Left renal cortex interstitium (tissue), 4 donors: ENCODE measurements at places on chromosomes 13 and 19. TPM values are rescaled to one million over a fixed set of nuclear protein-coding genes. Genes with fewer than 3 reads are reported as not detected.
A peak's percentile ranks its signal among the peaks of the same experiment; 100 is the strongest.

DNA sequence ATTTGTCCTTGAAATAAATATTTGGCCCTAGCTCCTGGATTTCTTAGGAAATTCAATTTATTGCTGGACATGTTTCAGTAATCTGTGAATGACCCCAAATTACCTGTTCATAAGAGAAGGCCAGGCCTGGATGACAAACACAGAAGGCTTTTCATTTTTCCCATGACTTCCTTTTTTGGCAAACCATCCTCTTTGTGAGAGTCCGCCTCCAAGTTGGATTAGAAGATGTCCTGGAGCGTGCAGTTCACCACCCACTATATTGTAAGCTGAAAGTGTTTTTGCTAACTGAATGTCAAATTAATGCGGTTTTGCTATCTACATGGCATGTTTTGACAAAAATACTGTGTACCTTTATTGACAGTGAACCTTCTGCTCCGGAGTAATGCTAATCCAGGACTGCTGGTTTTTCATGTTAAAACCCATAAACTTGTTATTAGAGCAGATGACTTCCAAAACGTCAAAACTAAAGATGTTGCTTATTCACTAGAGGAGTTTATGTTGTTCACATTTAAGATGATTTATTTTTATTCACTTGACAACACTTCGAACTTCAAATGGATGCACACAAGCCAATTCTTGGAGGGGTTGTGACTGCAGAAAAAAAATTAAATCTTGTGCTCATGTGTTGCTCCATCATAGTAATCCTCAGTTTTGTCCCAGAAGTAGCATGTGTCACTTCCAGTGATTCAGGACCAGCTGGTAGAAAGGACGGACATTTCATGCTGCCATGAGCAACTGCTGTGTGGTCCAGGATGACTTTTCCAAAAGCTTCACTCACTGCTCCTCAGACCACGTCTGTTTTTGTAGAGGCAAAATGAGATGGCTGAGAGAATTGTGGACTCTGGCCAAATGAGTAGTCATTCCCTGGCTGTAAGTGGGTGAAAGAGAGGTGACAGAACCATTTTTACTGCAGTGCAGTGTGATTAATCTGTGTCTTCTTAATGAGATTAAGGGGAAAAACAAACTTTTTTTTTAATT, 71.0 kb downstream of the ITGBL1 start:
- DNase-seq: no peak

- DNase-seq: no peak
These were observed 21.2 kb upstream of the DOCK9 start for GRCh38 chr13:98998831-98999638.

DNA sequence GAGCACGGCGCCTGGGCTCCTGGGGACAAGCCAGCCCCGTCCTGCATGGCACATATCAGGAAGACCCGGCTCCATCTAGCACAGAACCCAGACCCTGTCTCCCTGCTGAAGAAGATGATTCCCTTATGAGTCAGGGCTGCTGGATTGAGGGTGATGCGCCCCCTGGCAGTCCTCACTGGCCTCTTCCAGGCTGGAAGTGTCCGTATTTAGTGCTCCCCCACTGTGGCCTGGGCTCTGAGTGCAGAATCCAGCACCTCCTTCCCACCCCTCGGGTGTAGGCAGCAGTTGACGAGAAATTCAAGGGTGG, 14.9 kb downstream of the COMP start:
- DNase-seq: no peak

- no peak for DNase-seq
These were observed 4.1 kb upstream of the SOX1 start for GRCh38 chr13:112062571-112063570.

GRCh38 chr19:1645299-1645698, 7.1 kb downstream of the TCF3 start:
- no peak for DNase-seq

DNA sequence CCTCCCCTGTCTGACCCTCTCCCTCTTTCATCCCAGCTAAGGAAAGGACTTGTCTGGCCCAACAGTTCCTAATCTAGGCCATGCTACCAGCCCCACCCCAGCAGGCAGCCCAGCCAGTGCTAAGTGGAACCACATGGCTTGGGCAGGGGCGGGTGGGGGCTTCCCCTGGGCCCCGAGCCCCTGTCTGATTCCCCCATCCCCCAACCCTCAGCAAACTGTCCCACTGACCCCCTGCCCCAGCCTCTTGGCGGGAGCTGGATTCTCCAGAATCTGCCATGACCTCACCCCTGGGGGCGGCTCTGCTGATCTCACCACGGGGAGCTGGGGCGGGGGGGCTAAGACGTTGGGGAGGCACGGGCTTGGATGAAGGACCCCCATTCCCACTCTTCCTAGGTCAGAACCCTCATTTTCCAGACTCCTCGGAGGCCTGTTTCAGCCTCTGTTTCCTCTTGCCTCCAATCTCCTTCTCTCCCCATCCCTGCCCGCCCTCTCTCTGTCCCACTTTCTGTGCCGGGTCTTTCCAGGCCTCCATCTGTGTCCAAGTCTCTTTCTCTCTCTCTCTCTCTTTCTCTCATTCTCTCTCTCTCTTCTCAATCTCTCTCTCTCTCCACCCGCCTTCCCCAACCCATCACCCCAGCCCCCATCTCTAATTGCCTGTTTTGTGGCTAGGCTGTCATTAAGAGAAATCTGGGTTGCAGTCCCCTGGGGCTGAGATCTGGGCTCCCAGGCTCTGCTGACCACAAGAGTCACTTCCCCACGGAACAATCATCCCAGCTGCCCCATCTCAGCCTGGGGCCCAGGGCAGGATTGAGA, 2.7 kb downstream of the COL5A3 start:
- DNase-seq: no peak

GRCh38 chr19:46081928-46082727, 41.3 kb upstream of the IGFL4 start:
- no peak for DNase-seq

DNA sequence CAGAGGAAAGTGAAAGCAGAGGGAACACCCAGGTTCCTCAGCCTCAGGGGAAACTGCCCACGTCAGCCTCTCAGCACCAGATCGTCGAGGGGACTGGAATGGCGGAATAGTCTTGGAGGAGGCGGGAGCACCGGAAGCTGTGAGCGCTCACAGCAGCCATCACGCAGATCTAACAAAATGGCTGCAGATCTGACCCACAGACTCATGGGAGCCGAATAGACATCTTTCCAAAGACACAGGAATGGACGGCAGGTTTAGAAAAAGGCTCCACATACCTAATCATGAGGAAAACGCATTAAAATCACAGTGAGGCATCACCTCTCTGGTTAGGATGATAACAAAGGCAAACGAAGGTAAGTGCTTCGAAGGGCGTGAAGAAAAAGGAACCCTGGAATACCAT, 11.8 kb upstream of the LILRA2 start:
- DNase-seq: no peak

GRCh38 chr19:21569494-21569865, 64.1 kb downstream of the ZNF429 start:
- DNase-seq: no peak

DNA sequence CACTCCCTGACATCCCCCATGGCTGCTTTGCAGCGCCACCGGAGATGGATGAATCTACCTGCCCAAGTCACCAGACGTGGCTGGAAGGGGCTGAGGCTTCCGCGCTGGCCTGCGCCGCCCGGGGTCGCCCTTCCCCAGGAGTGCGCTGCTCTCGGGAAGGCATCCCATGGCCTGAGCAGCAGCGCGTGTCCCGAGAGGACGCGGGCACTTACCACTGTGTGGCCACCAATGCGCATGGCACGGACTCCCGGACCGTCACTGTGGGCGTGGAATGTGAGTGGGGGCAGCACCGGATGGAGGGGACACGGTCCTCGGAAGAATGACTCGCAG, 4.6 kb downstream of the ICAM5 start:
- no peak for DNase-seq

GRCh38 chr13:91200486-91200885, 147.0 kb upstream of the MIR17HG start:
- DNase-seq: no peak

GRCh38 chr19:16771618-16772017, 52.0 kb downstream of the NWD1 start:
- DNase-seq: peak; percentile 43

- DNase-seq: no peak
These were observed 801.1 kb downstream of the SLITRK5 start for GRCh38 chr13:88472316-88472715.

DNA sequence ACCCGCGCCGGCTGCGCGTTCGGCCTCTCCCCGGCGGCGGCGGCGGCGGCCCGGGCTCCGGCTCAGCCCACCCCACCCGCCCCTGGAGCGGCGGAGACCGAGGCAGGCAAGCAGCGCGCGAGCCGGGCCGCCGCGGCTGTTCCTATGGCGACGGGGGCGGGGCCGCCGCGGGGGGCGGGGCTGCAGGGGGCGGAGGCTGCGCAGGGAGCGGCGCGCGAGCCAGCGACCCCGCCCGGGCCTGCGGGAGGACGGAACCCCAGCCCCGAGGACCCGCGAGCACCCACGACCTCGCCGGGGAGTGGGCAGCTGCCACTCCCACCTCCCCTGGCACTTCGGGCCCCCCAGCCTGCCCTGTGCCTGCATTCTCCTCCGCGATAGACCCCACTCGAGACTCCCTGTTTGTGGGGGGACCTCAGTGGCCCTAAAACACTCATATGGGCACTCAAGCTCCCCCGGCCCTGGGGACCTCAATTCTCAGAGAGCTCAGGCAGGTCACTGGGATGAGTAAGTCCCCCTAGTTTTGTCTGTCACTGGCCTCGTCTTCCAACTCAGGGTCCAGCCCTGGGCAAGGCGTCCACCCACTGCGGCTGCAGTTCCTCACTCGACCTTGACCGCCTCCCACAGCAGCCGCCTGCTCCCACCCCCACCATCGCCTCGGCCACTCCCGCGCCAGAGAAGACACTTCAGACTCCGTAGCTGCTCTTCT, at the start of gene CTXN1:
Gene CTXN1 (minus strand): TSS at position 115 of the 706 bp plus-strand sequence. CDS start 597 bp downstream, outside the sequence.
- no peak for DNase-seq

DNA sequence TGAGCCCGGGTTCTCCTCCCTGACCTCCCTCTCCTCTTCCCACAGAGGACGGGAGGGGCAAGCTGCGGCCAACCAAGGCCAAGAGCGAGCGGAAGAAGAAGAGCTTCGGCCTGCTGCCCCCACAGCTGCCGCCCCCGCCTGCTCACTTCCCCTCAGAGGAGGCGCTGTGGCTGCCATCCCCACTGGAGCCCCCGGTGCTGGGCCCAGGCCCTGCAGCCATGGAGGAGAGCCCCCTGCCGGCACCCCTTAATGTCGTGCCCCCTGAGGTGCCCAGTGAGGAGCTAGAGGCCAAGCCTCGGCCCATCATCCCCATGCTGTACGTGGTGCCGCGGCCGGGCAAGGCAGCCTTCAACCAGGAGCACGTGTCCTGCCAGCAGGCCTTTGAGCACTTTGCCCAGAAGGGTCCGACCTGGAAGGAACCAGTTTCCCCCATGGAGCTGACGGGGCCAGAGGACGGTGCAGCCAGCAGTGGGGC, 162.2 kb downstream of the KDM4B start:
- no peak for DNase-seq

DNA sequence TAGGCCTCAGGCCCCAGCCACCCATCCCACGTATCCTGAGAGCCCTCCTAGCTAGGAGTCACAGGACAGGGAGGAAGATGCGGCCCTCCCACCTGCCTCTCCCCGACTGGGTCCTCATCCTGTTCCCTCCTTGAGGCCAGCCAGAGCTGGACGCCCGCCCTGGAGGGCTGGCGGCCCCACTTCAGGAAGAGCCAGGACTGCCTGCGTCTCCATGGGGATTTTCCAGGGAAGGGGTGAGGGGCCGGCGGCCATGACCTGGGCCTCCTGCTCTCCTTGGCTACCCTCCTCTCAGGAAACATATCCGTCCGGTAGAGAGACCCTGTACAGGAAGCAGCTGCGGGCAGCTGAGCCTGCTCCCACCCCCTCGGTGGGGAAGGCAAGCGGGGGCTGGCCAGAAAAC, 11.3 kb upstream of the PRKD2 start:
- DNase-seq: no peak

- DNase-seq: peak; percentile 28
These were observed 557 bp downstream of the PSPC1 start for GRCh38 chr13:19782049-19782726.

- DNase-seq: no peak
These were observed 23.5 kb downstream of the SLC25A15 start for GRCh38 chr13:40812724-40813445.

GRCh38 chr19:17721821-17722220, 2.5 kb downstream of the MAP1S start:
- no peak for DNase-seq

DNA sequence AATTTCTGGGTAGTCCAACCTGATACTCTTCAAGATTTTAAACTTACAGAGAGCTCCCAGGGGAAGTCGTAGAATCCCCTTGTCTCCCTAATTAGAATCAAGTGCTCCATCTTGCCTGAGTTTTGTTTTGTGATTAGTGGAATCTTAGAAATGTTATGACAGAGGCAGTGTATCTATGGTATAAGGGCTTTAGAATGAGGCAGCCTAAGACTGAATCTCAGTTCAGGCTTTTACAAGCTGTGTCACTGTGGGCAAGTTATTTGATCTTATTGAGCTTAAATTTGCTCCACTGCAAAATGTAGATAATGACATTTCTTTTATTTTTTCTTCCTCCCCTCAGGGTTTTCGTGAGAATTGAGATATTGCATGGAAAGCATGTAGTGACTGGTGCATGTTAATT, 215.5 kb downstream of the POSTN start:
- DNase-seq: no peak

CCNE1 gene
- 9.3 TPM for polyA plus RNA-seq

FKBP8 gene
- 212 TPM for polyA plus RNA-seq

DOCK6 gene
- 45.4 TPM for polyA plus RNA-seq

FAM216B gene
- polyA plus RNA-seq: not detected

KIR2DL1 gene
- not detected for polyA plus RNA-seq

ZNF560 gene
- polyA plus RNA-seq: 0.79 TPM
